ENCODE measurements at places on chromosomes 5 and 9.

GRCh38 chr9:471320-471719 lies 256.7 kb downstream of the DOCK8 start:
- DNase-seq = no peak

- DNase-seq = no peak
Observed at GRCh38 chr5:8012131-8012977, 143.4 kb downstream of the MTRR start.

- DNase-seq = no peak
Observed at GRCh38 chr5:136981936-136982335, 517.2 kb downstream of the SPOCK1 start.

- no peak for DNase-seq
Observed at GRCh38 chr5:43418561-43418960, 6.4 kb upstream of the CCL28 start.

- DNase-seq = no peak
Observed at GRCh38 chr9:37146410-37146809, 26.0 kb downstream of the ZCCHC7 start.

DNA sequence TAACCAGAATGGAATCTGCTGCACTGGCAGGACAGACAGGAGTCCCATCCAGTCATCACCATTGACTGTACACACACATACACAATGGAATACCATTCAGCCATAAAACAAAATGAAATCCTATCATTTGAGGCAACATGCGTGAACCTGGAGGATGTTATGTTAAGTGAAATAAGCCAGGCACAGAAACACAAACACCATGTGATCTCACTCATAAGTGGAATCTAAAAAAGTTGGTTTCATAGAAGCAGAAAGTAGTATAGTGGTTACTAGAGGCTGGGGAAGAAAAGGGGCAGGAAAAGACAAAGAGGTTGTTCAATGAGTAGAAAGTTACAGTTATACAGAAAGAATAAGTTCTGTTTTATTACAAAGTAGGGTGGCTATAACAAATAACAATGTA lies 884.0 kb upstream of the ACO1 start:
- no peak for DNase-seq

GRCh38 chr5:173772384-173773059 lies 115.6 kb upstream of the CPEB4 start:
- DNase-seq = no peak

GRCh38 chr5:56094579-56095361 lies 100.0 kb upstream of the IL6ST start:
- DNase-seq = no peak

- no peak for DNase-seq
Observed at GRCh38 chr9:5191985-5192384, 6.5 kb upstream of the INSL6 start.

DNA sequence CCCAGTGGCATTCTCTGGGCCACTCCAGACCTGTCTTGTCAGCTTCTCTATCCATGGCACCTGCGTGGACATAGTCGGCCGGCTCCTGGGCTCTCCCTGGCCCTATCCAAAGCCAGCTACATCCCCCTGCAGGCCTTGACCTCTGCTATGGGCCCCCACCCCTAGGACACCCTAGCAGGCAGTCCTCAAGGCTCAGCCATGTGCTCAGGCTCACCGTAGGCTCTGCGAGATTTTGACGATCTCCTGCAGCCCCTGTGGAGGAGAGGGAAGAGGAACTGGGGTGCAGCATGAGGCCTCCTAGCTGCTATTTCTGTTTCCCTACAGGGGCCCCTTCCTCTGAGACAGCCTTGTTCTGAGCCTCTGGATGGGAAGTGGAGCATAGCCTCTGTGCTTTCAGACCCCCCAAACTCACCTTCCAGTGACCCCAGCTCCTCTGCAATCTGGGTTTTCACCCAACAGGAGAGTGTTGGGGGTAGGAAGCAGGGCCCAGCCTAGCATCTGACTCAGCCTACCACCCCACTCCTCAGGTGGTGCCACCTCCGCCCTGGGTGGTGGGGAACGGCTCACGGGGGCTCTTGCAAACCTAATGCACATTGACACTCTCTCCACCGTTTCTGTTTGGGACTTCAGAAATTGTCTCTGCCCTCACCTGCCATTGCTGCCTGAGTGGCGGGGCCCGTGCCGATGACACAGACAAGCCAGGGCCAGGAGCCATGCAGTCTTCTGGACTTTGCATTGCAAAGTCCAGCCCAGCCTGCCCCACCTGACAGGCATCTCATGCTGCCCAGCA lies 36.7 kb downstream of the HRH2 start:
- no peak for DNase-seq

DNA sequence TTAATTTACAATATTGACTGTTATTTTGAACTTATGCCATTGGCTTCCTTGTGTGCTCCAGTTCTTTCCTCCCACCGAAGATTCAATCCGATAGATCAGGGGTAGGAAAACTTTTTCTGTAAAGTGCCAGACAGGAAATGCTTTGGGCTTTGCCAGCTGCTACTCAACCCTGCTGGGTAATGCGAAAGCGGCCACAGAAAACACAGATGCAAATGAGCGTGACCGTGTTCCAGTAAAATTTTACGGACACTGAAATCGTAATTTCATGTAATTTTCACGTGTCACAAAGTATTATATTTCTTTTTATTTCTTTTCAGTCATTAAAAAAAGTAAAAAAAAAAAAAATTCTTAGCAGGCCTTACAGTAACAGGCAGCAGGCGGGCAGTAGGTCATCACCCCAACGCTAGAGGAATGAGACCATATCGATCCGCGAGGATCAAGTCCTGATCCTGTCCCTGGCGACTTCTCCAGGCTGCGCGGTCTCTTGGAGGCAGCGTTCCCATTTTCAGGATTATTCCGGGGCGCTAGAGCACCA lies 599 bp downstream of the NMRK1 start:
- no peak for DNase-seq

DNA sequence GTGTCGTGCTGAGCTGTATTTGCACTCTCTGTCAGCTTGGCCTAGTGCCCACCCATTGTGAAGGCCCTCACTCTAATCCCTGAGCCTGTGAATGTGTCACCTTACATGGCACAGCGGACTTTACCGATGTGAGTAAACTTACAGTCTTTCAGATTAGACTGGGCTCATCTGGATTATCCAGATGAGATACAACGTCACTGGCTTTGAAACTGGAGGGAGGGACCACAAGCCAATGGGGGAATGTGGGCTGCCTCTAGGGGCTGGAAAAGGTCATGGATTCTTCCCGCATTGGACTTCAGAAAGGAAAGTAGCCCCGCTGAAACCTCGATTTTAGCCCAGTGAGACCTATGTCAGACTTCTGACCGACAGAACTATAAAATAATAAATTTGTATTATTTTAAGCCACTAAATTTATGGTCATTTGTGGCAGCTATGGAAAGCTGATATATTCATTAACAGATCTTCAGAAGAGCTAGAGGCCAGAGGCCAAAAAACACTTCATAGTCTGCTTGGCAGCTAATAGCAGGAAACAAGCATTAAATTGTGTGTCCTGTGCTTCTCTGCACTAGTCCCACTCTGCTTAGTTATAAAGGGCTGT lies 139.0 kb upstream of the GAS1 start:
- no peak for DNase-seq

- DNase-seq = no peak
Observed at GRCh38 chr5:88548136-88548805, 279.6 kb upstream of the TMEM161B start.

DNA sequence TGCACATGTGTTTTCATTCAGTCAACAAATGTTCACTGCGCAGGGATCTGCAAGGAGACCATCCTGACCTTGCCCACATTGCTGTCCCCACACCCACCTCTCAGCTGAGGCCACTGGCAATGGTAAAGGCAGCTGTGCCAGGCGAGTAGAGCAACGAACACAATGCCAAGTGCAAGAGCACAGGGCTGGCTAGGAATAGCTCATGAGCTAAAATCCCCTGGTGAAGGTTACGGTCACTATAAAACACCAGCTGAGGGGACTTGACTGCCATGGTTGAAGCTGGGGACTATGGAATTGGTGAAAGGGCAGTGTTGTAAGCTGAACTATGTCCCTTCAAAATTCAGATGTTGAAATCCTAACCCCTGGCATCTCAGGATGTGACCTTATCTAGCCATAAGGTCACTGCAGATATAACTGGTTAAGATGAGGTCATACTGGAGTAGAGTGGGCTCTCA lies 96.1 kb downstream of the OTULIN start:
- no peak for DNase-seq

DNA sequence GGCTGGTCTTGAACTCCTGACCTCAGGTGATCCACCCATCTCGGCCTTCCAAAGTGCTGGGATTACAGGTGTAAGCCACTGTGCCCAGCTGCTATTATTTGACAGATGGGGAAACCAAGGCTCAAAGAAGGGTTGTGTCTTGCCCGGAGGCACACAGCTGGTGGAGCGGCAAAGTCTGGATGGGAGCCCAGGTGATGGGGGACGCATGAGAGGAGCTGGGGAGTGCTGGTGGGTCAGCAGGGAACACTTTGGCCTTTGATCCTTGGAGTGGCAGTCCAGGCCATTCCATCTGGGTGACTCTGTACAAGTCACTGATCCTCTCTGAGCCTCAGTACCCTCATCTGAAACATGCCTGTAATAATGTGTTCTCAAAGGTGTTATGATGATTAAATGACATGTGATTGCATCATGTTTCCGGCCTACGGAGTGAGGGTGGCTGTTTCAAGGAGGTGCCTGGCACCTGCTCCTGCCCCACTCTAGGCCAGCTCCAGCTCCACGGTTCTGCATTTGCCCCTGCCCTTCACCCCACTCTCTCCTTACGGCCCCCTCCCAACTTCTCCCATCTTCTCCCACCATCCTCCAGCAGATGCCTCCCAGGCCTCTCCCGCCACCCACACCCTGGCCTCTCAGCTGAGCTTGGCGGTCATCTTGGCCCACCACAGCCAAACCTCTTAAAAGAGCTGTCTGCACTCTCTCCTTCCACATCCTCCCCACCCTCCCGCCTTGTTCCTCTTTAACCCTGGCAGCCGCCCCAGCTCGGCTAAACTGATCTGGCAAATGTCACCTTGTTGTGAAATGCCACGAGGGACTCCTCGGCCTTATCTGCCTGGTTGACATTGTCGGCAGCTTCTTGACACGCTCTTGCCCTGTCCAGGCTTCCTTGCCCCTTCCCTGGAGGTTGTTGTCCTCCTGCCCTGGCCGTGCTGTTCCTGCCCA lies 5.5 kb upstream of the DBN1 start:
- no peak for DNase-seq

DNA sequence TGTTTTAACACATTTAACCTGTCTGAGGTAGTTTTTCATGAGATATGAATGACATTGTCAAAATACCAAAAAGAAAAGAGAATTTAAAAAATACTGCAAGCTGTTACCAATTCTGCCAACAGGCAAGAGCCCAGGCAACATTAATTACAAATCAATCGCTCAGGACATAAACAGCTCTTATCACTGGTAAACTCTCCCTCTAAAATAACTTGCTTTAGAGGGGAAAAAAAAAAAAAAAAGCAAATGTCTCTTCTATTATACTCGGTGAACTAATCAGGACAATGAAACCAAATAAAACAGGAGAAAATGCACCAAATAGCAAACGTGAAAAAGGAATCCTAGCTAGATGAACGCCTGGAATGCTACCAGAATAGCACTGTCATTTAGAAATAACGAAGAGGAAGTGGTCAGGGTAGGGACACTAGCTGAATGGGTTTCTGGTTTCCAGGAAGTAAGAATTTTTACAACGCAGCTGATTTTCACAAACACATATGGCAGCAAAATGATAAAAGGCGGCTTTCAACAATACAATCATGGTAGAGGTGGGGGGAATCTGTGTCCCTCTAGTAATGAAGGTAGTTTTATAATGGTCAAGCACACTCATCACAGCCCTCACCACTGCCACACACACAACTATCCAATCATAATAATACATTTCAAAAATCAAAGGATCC lies 94.9 kb downstream of the DENND1A start:
- no peak for DNase-seq

DNA sequence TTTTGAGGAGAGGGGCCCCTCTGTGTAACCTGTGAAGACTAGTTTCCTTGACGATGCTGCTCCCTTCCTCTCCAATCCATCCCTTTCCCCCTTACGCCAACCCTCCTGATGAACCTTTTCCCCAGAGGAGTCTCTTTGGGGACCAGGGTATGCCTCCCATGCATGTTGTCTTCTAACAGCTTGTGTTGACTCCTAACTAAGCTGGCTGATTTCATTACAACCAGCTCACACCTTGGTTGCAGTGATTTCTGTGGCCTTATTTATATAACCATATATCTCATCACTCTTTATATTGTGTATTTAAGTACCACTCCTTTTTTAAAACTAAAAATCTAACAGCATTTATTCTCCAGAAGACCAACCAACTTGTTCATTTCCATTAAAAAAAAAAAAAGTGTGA lies 42.5 kb downstream of the SFXN1 start:
- DNase-seq = no peak

DNA sequence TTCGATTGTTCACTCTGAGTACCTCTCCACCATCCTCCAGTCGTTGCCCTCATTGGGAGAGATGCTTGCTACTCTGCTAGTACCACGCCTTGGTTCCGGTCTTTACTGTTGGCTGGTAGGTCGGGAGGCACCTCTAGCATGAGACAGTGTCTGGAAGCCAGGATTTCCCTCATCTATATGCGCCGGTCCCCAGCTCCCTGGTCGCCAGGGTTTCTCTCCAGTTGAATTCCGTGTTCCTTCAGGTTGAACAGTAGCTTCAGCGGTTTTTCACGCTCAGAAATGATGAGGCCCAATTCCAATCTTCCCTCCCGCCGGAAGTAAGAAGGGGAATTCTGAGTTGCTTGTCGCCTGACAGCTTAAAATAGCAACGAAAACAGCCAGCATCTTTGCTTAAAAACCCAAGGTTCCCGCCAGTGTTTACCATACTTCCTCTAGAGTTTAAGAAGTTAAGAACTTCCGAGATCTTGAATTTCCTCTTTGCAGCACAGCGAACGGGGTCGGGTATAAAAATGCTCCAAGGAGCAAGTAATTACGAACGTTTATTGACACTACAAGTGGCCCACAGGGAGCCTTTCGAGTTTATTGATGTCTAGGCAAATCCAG lies 1.3 kb upstream of the ST8SIA4 start:
- DNase-seq = no peak

- no peak for DNase-seq
Observed at GRCh38 chr9:101311758-101312420, 72.9 kb downstream of the BAAT start.

- no peak for DNase-seq
Observed at GRCh38 chr5:174547814-174548213, 176.6 kb upstream of the MSX2 start.

GRCh38 chr9:78858266-78858665 lies 561.3 kb downstream of the PSAT1 start:
- DNase-seq = no peak

DNA sequence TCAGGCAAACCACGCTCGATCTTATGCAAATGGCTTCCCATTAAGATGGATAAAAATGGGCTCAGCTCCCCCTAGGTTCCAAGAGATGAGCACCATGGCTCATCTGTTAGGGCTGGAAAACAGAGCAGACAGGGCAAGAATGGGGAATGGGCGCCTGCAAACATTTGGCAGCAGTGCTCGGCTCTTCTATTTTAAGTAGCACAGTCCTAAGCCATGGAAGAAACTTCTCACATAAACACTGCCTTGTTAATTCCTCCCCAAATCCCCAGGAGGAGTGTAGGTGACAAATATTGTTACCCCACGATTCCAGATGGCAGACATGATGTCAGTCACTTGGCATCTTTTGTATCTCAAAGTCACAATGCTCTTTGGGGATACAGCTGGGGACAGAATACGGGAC lies 221.8 kb downstream of the ICE1 start:
- no peak for DNase-seq

GRCh38 chr9:112168197-112168596 lies 6.9 kb downstream of the SUSD1 start:
- no peak for DNase-seq
